ENCODE measurements at places on chromosomes 3 and 15.

- DNase-seq = no peak
These were observed 18.2 kb upstream of the B4GALT4 start for GRCh38 chr3:119258915-119259314.

DNA sequence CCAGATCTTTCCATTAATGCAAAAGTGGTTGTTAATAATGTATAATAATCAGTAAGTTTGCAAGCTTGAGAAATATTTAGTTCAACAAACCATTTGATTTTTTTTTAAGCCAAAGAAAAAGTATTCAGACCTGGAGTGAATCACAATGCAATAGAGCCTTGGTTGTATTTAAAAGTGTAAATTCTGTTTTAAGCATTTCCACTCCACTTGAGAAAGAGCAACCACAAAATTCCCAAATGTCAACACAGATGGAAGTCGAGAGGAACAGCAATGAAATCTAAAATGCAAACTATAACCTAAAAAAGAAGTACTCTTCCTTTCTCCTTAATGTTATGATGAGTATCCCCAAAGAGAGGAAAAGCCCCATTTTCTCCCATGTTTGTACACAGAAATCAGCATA, 20.2 kb downstream of the GBE1 start:
- DNase-seq = no peak

GRCh38 chr3:192011137-192011536, 550.2 kb downstream of the PYDC2 start:
- DNase-seq = no peak

- DNase-seq = no peak
These were observed 579 bp upstream of the PLAAT1 start for GRCh38 chr3:193240436-193240849.

DNA sequence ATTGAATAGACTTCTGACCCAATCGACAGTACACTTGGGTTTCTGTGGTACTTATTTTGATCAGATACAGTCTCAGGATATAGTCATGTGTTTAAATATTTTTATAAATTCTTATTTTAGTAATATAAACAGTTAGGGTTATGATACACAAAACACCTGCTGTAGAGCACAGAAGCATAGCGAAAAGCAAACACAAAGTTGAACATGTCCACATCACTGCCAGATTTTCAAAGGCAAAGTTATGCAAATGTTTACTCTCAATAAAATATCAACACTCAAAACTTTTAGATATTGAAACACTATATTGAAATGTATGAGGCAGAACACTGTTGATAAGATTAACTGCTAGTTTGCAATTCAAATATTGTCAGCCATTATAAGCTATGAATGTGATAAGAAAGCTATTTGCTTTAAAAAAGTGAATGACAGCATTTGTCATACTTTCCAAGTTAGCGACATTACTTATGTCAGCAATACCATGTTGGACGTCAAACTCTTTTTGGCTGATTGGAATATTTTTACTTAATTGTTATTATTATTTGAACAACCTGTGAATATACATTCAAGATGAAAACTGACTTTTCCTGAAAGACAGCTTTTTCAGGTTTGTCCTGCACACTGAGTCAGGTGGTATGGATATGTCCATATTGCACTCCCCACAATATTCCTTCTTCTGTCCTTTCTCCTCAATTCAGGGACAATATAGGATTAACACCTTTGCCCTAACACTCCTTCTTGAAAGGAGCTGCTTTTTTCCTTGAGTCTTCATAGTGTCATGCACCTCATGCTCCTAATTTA, 367.1 kb downstream of the EPHA3 start:
- DNase-seq = no peak

- no peak for DNase-seq
These were observed 600.3 kb downstream of the GBE1 start for GRCh38 chr3:81161100-81161499.

DNA sequence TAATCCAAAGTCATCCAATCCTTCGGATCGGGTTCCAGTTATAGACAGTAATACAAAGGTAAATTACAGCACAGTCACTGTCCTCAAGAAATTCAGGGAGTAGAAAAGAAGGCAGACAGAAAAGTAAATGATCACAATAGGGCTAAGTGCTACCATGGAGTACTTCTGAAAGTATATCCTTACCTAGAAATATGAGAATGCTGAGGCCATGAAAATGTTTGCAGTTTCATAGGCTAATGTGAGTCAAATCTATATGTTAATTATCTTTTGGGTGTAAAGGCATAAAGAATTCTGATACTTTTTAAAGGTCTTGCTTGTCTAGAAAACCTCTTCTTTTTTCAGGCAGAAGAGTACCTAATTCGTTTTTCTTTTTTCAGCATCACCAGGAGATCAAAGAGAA, 29.8 kb downstream of the PBRM1 start:
- no peak for DNase-seq

GRCh38 chr15:30990036-30990435, 1.4 kb downstream of the MTMR10 start:
- DNase-seq = no peak

- no peak for DNase-seq
These were observed 39.3 kb downstream of the ATP1B3 start for GRCh38 chr3:141915766-141916165.

GRCh38 chr3:16311960-16312451, 47.0 kb downstream of the OXNAD1 start:
- no peak for DNase-seq

- DNase-seq = peak; percentile 91
These were observed 8.1 kb downstream of the CAV3 start for GRCh38 chr3:8741581-8742261.

All from HuH-7.5 (cell line).